MM.1S (cell line): ENCODE measurements at places on chromosomes 13 and 19.

DNA sequence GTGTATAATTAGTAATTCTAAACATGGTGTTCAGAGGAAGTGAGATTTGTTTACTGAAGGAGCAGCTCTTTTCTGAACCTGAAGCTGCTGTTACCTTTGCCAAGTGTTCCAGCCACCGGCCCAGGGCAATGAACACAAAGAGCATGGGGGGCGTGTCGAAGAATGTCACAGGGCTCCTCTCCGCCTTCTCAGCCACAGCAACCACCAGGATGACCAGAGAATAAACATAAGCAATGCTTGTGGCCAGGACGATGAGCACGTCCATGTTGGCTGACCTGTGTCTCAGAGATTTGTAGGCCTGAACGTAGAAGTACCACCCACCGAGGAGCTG is 53.1 kb downstream of the ATP7B start:
- no peak for DNase-seq

GRCh38 chr13:104487006-104487405 is 1420.8 kb upstream of the SLC10A2 start:
- no peak for DNase-seq

- DNase-seq: no peak
Measured at GRCh38 chr19:402786-403185, 6.2 kb downstream of the C2CD4C start.

GRCh38 chr13:36549755-36550154 is 117.5 kb downstream of the CCNA1 start:
- DNase-seq: no peak

GRCh38 chr13:41216160-41216559 is 21.8 kb upstream of the KBTBD7 start:
- DNase-seq: no peak

DNA sequence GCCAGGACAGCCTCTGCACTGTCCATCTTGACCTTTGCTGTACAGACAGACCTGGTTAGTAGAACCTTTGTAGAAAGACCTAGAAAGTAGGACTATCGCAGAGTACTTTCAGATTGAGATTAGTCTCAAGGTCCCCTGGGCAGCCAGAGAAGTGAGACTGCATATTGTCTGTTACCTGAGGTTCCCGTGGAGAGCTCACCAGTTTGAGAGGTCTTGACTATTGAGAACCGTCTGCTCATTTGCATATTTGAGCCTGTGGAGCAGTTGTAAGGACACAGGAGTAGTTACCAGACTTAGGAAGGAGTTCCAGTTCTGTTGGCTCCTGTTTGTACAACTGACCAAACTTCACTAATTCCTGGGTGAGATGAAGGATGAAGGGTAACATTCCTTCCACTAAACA is 66.2 kb downstream of the SPATA13 start:
- DNase-seq: no peak

DNA sequence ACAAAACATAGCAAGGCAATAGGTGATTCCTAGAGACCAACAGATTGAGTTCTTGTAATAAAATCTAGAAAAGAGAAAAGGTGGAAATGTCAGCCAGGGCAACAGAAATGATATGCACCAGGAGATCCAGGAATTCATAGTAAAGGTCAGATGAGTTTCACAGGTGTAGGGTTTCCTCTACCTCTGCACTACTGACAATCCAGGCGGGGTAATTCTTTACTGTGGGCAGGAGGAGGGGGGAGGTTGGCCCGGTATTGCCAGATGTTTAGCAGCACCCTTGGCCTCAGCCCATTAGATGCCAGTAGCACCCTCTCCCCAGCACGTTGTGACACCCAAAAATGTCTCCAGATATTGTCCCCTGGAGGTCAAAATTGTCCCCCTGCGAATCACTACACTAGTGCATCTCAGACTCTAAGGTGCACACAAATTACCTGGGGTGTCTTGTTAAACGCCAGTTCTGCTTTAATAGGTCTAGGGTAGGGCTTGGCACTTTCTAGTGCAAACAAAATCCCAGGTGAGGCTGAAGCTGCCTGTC is 3.5 kb upstream of the UBAC2 start:
- DNase-seq: no peak

DNA sequence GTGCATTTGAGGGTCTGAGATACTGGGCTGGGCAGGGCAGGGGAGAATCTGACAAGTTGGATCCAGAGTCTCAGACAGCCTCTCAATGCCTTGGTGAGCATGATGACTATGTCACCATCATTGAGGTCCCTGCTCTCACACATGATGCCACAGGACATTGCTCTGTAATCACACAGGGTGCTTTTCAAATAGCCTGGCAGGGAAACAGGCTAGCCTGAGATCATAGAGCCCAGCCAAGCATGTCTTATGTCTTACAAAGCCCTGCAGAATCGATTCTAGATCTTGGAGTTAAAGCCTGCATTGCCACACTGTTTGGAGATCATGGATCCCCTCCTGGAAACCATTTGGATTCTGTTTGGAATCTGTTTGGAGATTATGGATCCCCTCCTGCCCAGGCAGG is 5.3 kb downstream of the KCNN1 start:
- DNase-seq: no peak

- DNase-seq: no peak
Measured at GRCh38 chr19:48551437-48552302, at the start of gene SULT2B1. SULT2B1 (plus strand) TSS chr19:48552172; CDS start chr19:48552253, 81 bp downstream.
